ENCODE measurements at places on chromosomes 6 and 20.

- no peak for DNase-seq
Observed at GRCh38 chr6:144019929-144020328, 11.9 kb upstream of the PLAGL1 start.

GRCh38 chr20:4613718-4614620, 107.7 kb upstream of the PRND start:
- DNase-seq: peak; percentile 52

DNA sequence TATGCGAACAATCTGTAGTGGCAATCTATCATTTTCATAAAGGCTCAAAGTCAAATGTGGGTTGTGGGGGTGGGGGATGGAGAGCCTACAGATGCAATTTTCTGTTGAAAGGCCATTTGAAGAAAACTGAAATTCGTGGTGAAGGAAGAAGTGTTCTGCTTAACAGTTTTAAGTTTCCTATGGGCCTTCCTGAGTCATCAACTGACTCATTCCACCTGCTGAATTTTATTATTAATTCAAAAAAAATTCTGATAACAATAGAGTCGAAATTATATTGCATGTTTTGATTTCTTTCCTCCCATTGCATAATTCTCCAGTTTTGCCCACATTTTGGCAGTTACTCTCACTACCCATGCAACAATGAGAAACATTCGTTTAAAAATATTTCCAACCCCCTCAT, 622.3 kb upstream of the ARID1B start:
- no peak for DNase-seq

DNA sequence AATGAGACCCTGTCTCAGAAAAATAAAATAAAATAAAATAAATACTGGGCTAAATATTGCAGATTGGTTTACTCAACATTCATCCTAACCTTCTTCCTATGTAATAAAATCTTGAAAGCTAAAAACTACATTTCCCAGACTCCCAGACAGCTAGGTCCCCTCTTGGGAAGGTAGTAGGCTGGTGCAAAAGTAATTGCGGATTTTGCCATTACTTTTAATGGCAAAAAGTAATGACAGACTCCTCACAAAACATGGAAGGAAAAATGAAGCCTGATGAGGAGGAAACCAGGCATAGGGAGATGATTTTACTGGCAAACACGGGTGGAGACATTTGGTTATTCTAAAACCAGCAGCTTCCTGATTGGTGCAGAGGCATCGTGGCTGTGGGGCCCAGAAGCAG, 70.6 kb upstream of the E2F3 start:
- DNase-seq: no peak

DNA sequence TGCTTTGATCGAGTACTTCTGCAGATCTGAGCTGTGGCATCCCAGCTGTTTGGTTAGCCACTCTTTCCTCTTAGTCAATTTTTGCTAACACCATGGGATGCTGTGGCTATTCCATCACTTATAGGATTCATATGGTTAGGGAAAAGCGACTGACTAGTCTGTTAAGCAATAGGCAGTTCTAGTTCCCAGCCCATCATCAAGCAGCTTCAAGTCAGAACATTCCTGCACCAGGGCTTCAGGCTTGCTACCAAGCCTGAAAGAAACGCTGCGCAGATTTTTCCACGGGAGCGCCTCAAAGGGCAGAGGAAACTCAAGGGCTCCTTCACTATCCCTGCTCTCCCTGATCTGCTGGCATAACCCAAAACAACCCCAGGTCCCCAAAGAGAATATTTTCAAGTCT, 159.8 kb upstream of the SUPT3H start:
- no peak for DNase-seq

DNA sequence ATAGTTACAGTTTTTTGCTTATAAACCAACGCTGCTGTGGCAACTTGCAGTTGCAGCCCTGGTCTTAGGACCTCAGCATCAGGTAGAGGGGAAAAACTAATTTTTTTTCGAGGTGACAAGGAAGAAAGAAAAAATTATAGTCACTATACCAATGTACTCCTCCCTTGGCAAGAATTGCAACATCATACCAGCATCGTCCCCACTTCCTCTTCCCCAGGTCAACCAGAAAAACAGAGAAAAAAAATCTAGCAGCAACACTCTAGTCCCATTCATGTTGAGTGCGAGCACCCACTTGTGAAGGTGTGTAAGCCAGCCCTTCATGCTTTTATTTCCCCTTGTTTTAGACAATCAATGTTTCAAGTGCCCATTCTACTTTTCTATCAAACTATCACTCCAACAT, 13.1 kb upstream of the DCBLD1 start:
- DNase-seq: no peak

DNA sequence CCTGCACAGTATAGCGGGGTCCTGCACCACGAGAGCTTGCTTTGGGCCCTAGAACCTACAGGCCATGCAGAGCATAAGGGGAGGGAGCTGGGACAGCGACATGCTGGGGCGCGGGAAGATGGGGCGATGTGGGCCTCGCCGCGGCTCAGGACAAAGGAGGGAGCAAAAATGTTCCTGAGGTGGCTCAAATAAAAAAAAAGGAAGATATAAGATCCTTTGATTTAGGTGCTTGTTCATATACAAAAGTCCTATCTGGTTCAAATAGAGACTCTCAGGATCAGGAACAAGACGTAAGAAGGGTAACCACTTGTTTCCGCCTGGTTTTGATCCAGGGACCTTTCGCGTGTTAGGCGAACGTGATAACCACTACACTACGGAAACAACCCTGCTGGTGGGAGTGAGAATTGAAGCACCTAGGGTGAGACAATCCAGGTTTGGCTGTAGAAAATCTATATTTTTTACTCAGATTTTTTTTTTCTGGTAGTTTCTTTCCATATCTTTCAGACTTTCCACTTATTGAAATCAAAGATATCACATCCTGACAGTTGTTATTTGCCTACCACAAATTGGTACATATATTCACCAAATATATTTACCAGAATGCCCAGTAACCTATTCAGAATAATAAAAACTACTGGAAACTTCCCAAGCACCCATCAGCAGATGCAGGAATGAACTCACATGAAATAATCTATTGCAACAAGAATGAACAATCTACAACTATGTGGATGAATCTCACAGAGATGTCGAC, 177.9 kb upstream of the ZNF184 start:
- DNase-seq: no peak

DNA sequence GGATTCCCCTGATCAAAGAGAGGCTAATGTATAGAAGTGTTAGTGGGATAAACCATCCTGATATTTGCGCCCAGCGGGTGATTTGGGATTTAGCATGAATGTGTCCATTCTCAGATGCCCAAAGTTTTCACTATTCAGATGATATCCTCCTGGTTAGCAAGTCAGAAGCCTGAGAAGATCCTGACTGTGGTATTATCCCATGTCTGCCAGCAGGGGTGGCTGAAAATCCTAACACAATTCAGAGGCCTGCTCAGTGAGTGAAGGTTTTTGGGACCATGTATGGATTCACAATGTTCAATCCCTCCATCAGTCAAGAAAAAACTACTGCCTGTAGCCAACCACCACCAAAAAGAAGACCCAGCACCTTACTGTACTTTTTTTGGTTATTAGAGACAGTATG, 34.1 kb upstream of the SPACA1 start:
- no peak for DNase-seq

DNA sequence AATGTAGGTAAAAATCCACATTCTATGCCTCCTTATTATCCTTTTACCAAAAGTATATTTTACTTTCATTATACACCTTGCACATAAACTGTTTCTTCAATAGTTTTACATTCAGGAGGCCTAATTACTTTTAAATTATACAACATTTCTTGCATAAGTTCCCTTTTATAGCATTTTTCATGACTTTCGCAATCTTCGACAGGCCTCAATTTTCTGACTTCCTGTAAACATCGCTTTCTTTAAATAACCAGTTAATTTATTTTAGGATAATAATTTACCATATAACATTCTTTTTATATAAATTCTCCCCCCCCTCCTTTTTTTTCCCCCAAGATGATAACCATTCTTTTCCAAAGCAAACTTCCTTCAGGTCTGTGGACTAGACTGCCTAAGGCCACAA, 9.2 kb downstream of the SLC35A1 start:
- DNase-seq: no peak

DNA sequence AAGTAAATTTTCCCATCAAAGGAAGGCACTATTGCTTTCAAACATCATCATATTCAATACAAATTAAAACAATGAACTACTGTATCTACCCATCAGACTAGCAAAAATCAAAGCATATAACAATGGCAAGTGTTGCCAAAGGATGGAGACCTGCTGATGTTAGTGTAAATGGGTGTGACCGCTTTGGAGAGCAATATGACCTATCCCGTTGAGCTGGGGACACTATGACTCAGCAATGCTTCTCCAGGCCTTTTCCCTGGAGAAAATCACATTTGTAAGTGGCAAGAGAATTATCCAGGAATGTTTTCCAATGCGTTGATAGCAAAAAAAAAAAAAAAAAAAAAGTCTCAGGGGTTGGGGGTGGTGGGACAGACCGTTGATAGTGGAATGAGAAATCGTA, 46.1 kb downstream of the PHACTR3 start:
- DNase-seq: peak; percentile 45

DNA sequence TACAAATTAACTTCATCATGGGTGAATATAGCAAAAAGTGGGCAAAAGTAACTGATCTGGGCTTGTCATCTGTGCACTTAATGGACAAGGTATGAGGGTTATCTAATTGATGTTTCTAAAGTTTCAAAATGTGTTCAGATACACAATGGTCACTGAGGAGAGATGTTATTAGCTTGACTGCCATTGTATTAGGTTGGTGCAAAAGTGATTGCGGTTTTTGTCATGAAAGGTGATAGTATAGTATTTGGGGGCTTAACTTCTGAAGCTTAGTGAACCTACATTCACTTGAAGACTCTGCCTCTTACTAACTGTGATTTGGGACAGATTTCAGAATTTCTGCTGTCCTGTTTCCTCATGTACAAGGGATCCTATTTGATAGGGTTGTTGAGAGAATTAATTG, 159.6 kb downstream of the UST start:
- no peak for DNase-seq

GRCh38 chr20:10332656-10333415, 101.2 kb downstream of the MKKS start:
- no peak for DNase-seq

- no peak for DNase-seq
Observed at GRCh38 chr6:26021001-26021349, 58.4 kb downstream of the TRIM38 start.

GRCh38 chr6:122714059-122714458, 65.5 kb upstream of the FABP7 start:
- DNase-seq: no peak

DNA sequence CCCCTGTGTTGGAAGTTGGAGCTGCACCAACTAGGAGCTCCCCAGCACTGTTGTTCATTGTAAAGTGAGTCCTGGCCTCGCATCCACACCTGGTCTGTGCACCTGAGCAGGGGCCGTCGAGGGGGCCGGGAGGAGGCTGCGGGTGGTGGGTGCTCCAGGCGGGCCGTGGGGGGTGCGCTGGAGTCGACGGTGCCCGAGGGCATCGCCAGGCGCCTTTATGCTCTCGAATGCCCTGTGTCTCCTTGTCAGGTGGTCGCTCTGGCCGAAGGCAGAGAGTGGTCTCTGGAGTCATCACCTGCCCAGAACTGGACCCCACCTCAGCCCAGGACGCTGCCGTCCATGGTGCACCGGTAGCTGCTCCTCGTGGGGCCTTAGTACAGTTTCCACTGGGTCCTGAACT, 4.3 kb downstream of the ARFGAP1 start:
- no peak for DNase-seq

- peak; percentile 18 for DNase-seq
Observed at GRCh38 chr6:28206928-28207509, 18.1 kb upstream of the ZSCAN9 start.

DNA sequence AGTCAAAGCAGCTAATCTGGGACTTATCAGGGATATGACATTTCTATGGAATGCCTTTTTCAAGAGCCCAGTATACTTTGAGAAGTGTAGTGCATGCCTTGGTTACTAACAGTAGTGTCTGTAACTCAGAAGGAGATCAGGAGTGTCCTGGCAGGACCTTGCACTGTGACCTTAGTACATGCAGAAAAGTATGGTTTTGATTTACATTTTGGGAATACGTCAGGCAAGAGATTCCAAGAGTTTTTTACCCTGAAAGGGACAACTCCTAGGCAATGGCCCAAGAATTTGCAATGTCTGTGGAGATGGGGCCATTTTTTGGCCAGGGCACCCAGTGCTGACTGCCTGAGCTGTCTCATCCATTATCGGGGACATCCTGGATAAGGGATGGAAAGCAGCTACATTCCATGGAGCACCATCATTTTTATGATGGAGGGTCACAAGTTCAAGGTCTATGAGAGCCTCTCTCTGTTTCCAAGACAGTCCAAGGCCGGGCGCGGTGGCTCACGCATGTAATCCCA, 80.2 kb downstream of the FAM50B start:
- DNase-seq: peak; percentile 88

GRCh38 chr6:138272533-138273315, 54.4 kb upstream of the PBOV1 start:
- DNase-seq: no peak

- DNase-seq: peak; percentile 78
Observed at GRCh38 chr20:63025534-63026331, 19.0 kb upstream of the BHLHE23 start.

DNA sequence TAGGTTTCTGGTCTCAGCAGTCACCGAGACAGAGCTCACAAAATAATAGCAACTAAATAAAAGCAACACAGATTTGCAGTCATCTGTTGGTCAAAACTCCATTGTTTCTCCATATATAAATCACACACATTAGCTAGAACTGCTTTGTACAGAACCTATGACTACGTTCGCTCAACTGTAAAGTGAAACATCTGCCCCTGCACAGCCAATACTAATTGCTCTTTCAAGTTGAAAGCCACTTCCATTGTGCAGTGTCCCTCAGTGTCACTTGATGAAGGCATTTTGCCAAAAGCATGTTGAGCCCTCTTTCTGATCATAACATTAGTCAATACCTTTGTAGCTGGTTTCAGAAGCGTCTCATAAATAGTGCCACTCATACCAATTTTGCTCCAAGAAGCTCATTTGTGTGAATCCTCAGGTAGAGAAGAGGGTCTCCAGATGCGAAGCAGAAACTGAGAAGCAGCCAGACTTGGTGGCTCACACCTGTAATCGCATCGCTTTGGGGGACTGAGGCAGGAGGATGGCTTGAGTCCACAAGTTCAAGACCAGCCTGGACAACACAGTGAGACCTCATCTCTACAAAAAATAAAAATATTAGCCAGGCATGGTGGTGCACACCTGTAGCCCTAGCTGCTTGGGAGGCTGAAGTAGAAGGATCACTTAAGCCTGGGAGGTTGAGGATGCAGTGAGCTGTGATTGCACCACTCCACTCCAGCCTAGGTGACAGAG, 68.9 kb downstream of the PERP start:
- DNase-seq: no peak

- DNase-seq: no peak
Observed at GRCh38 chr20:33175123-33175522, 7.2 kb downstream of the BPIFA2 start.

DNA sequence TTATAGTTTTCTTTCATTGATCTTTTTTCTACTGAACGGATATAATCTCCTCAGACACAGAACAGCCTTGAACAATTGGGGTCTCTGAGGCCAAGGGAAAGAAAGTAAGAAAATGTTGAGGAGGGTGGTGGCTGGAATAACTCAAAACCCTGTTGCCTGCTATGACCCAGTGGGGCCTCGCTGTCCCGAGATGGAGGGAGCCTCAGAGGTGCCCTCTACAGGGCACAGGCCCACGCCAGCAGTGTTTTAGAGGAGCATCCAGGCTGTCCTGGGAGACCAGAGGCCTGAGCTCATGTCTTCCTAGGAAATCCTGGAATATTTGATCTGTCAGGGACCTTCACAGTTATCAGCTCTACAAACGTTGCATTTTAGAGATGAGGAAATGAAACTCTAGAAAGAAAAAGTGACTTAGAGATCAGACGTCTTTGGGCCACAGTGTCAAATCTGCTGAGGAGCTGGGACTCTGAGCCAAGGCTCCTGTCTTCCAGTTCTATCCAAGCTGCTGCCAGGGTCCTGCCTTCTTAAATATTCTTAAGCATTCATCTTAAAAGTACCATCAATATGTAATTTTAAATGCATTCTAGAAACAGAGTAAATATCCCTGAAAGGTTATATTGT, 26.3 kb downstream of the ALDH5A1 start:
- peak; percentile 83 for DNase-seq
